Stromal cell of bone marrow (primary cell): ENCODE measurements at places on chromosomes 11 and 22.

- peak; percentile 42 for DNase-seq
These were observed 151.9 kb downstream of the LDLRAD3 start for GRCh38 chr11:36095716-36096115.

- no peak for DNase-seq
These were observed 119.0 kb downstream of the SLC17A6 start for GRCh38 chr11:22456993-22457762.

DNA sequence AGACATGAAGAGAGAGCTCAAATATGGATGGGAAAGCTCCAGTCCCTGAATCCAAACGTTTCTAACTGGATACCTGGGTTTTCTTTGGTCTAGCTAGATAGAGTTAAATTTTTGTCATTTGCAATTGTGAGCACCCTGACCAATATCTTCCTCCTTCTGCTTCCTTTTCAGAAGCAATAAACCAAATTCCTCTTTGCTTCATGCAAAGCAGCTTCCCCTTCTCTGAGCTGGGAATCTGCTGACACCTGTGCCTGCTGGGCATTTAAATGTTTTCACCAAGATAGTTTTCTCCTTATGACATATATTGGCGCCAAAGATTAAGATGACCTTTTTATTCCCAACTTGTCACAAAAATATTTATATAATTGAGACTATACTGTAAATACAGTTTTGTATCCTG lies 27.9 kb upstream of the PAK1 start:
- no peak for DNase-seq

- no peak for DNase-seq
These were observed 4.7 kb downstream of the MRGPRD start for GRCh38 chr11:68976095-68976494.

DNA sequence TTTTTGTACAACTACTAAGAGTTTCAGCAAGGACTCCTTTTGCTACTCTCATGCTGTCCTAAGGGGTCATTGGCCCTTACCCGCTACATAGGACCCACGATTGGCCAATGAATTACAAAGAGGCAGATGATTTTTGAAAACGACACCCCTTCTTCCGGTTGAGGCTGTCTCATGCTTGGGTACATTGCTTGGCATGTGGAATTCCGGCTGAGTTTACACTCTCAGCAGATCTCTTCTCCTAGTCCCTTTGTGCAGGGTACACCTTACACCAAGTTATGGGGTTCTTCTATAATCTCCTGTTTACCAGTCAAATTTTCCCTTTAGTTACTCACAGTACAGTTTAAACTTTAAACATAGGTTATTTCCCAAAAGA lies 52.1 kb downstream of the SLC17A6 start:
- no peak for DNase-seq

- DNase-seq, result no peak
These were observed 5.9 kb downstream of the PHOX2A start for GRCh38 chr11:72238040-72238450.

DNA sequence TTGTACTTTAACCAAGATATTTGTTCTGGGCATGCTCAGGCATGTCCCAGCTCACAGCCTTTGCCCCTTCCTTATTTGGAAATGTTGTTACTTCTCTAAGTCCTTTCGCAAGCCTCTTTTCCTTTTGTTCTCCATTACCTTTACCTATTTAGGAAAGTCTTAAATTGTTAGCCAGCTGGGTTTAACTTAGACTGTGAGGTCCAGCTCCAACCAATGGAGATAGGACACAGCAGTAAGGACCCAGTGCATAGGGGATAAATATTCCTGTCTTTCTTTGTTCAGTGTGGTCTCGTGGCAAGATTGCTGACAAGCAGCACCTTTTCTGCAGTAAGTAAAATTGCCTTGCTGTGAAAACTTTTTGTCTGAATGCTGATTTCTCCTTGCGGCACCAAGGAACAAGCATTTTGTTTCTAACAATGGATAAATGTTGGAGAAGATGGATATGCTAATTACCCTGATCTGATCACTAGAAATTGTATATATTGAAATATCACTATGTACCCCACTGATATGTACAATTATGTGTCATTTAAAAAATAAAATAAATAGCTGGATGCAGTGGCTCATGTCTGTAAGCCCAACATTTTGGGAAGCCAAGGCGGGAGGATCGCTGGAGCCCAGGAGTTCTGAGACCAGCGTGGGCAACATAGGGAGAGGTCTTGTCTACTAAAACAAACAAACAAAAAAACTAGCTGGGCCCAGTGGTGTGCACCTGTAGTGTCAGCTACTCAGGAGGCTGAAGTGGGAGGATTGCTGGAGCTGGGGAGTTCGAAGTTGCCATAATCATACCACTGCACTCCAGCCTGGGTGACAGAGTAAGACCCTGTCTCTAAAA lies 31.9 kb upstream of the FTH1 start:
- DNase-seq, result no peak

DNA sequence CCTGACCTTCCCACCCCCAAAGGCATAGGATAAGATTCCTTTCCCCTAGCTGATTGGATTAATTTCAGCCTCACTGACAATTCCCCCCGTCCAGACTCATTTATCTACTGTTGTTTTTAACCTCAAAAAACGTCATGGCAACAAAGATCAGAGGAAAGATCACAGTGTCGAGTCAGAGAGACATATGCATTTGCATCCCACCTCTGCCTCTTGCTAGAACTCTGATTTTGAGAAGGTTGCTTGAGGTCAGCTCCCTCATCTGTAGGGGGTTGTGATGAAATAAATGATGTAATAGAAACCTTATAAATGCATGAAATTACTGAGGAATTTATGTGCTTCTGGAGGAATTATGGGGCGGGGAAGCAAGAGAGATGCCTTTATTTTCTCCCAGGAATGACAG lies 53.3 kb upstream of the SYN3 start:
- no peak for DNase-seq

DNA sequence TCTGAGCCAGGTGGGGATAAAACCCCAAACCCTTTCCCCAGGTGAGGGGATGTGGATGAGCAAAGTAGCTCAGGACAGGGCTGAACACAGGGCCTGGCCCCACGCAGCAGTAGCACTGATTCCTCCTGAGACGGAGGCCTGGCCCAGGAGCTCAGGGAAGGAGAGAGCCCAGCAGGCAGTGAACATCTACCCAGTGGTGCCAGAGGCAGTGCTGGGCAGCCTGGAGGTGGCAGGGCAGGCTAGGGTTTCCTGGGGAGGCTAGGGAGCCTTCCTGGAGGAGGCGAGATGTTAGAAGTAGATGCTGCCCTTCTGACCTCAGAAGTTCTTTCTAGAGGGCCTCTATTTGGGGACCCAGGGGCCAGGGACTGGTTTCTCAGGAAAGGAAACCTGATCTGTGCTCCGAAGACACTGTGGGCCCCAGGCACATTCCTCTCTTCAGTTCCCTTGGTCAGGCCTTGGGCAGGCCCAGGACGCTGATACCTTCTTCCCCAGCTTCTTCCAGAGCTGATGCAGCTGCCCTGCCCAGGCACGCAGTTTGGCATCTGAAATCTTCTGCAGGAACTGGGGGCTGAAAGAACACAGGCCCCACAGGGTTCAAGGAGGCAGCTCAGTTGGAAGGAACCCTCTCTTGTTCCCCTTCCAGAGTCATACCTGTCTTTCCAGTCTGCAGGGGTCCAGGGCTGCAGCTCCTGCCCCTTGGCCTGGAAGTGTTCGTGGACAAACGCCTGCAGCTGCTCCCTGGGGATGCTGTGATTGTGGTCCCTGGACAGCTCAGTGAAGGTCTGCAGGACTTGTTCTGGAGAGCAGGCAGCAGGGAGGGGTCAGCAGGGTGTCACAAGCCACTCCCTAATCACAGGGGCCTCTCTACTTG lies 16.8 kb downstream of the TREH start:
- no peak for DNase-seq

DNA sequence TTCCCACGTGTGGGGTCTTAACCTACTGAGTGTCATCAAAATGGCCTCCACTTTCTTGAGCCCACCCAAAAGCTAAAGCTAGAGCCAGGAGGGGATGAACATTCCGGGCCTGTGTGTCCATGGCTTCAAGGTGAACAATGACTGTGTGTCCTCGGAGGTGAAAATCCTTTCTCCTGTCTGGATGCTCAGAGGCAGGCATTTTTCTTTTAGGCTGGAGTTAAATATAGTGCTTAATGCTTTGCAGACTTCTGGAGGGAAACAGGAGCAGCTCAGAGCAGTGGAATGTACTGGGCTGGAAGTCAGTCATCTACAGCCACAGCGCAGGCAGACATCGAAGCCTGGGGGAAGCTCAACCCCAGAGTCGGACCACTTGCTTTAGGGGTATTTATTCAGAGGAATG lies 68.6 kb upstream of the TMEM45B start:
- no peak for DNase-seq

DNA sequence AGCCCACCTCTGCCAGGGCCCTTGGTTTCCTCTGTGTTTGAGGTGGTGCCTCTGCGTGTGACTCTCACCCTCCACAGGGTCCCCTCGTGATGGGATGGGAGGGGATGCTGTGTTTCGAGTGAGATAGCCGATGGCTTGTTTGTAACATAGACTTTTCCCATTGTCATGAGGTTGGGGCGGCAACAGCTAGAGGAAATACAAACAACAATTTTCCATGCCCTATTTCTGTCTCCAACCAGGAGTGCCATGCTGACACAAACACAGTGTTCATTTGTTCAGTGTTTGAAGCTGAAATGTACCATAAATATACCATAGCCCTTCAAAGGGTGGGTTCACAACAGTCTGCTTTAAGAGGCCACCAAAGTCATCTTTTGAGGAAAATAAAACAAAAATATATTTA lies 19.5 kb upstream of the NAV2 start:
- no peak for DNase-seq

DNA sequence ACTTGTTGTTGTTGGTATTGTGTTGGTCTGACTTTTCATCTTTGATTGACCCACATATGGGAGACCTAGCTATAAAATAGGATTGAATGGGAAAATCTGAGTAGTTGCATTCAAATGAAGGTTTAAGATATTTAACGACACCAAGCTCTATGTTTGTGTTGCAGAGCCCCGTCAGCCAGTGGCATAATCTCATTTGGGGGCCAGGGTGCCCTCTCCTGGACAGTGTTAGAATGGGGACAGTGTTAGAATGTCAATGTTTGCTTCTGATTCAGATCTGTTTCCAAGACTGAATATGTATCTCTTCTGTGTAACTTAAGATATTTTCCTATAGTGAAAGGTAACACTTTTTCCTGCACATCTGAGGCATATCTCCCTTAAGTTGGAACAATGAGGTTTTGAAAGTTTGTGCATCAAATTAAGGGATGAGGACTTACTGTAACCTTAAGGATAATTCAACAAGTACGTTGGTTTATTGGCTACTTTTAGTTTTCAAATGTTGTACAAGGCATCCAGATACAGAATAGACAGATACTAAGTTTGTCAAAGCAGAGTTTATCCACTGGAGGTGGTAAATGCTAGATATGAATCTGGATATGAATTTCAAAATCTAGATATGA lies 5.3 kb upstream of the OR52M1 start:
- peak; percentile 32 for DNase-seq

- no peak for DNase-seq
These were observed 6.8 kb downstream of the ALDH3B2 start for GRCh38 chr11:67667490-67668191.

DNA sequence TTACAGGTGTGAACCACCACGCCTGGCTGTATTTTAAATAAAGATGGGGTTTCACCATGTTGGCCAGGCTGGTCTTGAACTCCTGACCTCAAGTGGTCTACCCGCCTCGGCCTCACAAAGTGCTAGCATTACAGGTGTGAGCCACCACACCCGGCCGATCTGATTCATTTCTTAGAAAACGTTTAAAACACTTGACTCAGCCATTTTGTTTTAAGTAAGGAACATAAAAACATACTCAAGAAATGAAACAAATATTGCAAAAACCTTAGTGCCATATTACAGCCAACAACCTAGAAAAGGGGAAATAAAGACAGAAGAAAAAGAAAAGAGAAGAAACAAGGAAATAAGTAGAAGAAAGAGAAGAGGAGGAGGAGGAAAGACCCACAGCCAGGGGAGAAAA lies 17.4 kb downstream of the LRFN4 start:
- DNase-seq, result no peak

GRCh38 chr11:12241401-12241800 lies 131.0 kb downstream of the MICAL2 start:
- no peak for DNase-seq
